DMS153 (cell line): ENCODE measurements at places on chromosomes 1 and 21.

DNA sequence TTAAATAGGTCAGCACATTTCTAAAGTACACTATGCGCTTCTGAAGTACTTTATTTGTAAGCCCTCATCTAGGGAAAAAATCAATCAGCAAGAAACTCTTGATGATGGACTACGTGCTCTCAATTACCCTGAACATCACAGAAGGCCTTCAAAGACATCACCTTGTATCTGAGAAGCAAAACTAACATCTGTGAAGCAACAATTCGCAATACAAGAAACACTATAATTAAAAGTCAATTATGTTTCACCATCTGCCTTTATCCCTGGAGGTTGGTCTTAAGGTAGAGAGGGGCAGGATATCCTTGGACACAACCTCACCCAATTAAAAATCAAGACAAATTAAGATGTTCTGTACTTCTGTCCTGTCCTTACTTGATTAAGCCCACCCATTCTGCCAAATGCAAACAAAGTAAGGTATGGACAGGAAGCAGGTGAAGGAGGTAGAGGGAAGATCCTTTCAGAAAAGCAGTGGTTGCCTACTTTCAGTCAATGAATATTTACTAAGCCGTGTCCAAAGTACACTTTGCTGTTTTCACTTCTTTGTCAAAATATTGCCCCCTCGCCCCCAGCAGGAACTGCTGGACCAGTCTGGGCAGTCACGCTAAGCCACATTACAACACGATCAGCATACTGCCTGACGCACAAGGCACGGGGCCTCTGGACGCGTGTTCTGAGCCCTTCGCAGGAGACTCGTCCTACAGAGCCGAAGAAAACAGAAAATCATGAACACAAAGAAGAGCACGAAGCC, 887 bp downstream of the SLC19A2 start:
- DNase-seq, result no peak

- no peak for DNase-seq
Measured at GRCh38 chr1:41399145-41399795, 38.0 kb downstream of the FOXO6 start.

DNA sequence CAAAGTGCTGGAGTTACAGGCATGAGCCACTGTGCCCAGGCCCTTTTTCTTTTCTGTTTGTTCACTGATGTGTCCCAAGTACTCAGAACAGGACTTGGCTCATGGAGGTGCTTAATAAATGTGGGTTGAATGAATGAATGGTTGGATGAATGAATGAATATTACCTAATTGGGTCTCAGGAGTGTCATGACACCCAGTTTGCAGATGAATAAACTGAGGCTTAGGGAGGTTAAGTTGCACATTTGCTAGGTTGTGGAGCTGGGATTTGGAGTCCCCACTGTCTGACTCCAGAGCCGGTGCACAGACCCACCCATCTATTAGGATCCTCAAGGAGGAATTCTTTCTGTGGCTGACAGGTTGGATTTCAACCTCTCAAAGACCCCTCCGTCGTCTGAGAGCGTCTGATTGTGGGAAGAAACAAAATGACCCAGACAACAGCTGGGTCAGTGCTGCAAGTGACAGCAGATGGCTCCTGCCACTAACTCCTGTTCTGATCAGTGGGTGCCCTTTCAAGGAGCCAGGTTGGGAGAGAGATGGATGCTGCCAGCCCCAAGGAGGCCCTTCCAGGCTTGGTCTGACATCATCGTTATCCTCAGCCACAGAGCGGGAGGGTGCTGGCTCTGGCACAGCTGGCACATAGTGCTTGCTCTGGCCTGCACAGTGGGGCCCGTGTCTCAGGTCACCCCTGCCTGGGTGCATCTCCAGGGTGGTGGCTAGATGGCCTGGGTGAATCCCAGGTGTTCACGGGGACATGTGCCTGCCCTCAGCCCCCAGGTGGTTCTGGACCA, 24.2 kb downstream of the ARHGEF10L start:
- no peak for DNase-seq

DNA sequence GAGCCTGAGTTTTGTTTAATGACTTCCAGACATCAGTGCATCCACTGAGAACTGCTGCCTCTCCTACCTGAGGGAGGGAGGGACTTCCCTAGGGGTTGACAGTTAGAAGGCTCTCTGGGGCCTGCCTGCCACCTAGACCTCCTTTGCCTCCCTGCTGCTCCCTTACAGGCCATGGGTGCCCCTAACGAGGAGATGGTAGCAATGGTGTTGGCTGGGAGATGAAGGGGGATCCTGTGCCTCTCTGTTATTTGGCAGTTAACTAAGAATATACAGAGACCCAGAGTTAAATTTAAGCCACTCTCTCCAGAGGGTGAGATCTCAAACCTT, 66.1 kb downstream of the UBE2U start:
- DNase-seq, result no peak

- no peak for DNase-seq
Measured at GRCh38 chr1:15139654-15140350, 13.7 kb upstream of the TMEM51 start.
